GOT3 (cell line): ENCODE measurements at places on chromosomes 12 and 14.

- no peak for DNase-seq
These were observed 98.1 kb downstream of the TMEM132C start for GRCh38 chr12:128365032-128365431.

GRCh38 chr12:120010661-120011230 lies 21.7 kb downstream of the BICDL1 start:
- DNase-seq = no peak

DNA sequence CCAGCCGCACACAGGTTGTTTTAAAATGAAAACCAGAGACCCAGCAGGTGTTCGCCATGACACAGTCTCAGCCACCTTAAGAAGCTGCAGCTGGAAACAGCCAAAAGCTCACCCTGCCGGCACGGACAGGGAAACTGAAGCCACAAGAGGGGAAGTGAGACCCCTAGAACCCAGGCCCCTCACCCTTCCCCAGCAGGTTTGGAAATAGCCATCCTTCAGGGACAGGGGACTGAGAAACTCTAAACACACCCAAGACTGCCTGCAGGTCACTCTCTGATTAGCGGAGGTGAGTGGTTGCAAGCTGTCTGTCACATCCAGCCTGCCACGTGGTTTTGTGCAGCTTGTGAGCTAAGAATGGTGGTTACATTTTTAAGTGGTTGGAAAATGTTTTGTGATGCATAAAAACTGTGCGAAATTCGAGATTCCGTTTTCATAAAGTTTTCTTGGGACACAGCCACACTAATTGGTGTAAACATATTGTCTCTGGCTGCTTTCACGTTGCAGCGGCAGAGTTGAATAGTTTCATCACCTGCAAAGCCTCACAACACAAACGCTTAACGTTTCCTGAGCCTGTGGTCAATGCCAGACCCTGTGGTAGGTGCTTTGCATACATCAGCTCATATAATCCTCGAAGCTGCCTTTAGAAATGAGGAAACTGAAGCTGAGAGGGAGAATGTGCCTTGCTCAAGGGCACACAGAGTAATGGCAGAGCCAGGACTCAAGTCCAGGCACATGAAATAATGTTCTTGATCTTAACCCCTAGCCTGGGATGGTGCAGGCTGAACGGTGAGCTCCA lies 1.7 kb upstream of the SELPLG start:
- no peak for DNase-seq

DNA sequence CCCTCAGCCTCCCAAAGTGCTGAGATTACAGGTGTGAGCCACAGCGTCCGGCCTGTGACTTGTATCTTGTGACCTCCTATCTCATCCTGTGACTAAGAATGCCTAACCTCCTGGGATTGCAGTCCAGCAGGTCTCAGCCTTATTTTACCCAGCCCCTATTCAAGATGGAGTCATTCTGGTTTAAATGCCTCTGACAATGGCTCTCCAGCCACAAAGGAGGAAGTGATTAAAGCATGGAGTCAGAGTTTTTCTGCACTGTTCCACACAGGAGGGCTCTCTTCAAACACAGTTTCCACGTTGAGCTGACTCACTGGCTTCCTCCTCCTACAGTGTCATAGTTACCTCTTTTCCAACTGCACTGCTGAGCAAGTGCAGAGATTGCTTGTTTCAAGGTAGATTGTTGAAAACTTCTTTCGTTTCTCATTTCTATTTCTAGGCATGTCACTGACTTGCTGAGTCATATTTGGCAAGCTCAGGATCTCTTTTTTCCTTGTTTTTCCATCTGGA lies 383.8 kb downstream of the PCNX1 start:
- no peak for DNase-seq

GRCh38 chr12:103036581-103037214 lies 79.2 kb downstream of the ASCL1 start:
- DNase-seq = no peak
